ENCODE measurements at places on chromosomes 12 and 14.

DNA sequence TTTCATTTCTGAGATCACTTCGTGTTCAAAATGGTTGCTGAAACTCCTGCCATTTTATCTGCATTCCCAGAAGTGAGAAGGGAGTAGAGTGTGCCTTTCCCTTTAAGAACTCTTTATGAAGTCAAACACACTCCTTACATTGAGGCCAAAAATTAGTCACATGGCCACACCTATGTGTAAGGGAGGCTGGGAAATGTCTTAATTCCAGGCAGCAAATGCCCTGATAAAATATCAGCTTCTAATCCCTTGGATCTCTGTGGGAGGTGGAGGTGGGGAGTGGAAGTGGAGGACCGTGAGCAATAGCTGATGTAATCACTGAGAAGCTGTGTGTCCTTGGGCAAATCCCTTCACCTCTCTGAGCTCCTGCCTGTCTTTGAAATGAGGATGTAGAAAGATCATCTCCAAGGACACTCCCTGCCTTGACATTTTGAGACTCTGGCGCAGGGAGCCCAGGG is 22.7 kb upstream of the ANKRD9 start:
- no peak for DNase-seq

DNA sequence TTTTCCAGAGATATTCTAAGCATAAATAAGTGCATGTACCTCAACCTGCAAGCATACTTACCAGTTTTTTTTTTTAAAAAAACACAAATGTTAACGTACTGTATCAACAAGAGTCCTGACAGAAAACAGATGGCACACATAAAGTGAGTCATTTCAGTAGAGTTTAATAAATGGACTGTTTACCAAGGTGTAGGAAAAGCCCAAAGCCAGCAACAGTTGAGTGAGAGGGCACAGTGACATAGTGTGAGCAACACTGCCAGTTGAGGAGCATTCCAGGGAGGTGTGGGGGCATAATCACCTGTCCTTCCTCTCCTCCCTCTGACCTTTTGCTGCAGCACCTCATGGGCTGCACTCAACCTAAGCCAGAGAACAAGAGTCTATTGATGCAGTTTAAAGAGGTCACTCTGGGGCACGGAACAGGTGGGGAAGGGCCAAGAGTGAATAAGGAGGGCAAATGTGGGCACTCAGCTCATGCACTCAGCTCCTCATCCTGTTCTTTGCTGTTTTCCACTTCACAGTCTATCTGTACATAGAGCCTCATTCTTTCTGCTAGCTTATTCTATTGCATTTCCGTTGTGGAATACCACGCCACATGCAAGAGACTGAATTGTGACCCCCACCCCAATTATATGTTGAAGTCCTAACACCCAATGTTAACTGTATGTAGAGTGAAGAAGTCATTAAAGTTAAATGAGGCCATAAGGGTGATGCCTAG is 29.3 kb downstream of the DHRS2 start:
- no peak for DNase-seq

DNA sequence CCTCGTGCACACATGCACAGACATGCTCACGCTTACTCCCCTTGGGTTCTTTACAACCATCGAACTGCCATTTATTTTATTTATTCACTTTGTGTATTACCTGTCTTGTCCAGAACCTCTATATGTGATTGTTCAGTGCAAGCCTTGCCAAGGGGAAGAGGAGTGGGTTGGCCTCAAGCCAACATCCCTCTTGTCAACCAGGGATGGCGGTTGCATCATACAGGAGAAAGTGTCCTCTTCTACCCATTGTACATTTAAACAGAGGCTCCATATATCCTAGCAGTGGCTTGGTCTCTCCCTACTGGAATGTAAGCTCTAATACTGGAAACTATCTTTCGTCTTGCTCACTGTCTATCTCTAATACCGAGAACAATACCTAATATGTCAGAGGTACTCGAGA is 108.4 kb downstream of the C12orf42 start:
- DNase-seq: no peak

- no peak for DNase-seq
Observed at GRCh38 chr12:130017591-130018449, 114.0 kb upstream of the TMEM132D start.

- DNase-seq: no peak
Observed at GRCh38 chr12:121872546-121873215, 14.0 kb upstream of the HPD start.

GRCh38 chr14:31263485-31264133 is 56.0 kb upstream of the HECTD1 start:
- no peak for DNase-seq

- no peak for DNase-seq
Observed at GRCh38 chr12:119319638-119320037, 14.9 kb upstream of the CCDC60 start.

GRCh38 chr14:99185436-99186068 is 86.4 kb downstream of the BCL11B start:
- no peak for DNase-seq

- DNase-seq: no peak
Observed at GRCh38 chr12:29104516-29104915, 44.6 kb upstream of the FAR2 start.

- no peak for DNase-seq
Observed at GRCh38 chr12:24797901-24798300, 151.0 kb downstream of the BCAT1 start.

- no peak for DNase-seq
Observed at GRCh38 chr12:46950094-46950493, 124.3 kb upstream of the SLC38A4 start.

- DNase-seq: no peak
Observed at GRCh38 chr14:91300957-91301356, 56.5 kb upstream of the GPR68 start.

DNA sequence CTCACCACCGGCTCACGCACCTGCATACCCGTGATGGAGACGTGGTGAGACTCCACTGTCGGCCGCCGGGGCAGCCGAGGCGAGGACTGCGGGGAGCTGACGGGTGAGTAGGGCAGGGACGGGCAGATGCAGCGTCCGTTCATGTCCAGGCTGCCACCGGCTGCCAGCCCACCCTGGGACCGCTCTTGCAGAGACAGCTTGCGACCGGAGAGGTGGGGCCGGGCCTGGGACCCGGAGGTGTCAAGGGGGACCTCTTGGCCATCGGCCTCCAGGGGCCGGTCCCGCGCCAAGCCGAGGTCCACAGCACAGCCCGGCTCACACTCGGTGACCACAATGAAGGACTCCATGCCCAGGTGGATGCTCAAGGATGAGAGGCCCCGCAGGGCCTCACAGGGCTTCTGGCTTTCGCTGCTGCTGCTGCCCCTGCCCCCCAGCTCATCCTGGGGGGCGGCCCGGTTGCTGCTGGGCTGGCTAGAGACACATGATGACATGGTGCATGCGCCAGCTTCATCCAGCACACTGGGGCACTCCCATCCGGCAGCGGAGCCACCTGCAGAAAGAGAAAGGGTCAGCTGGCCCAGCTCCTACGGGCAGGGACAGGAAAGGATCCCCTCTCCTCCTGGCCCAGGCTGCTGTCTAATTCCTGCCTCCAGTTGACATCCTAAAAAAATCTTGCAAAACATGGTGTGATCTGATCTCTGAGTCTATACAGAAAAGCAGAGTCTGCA is 22.3 kb downstream of the CAMKK2 start:
- no peak for DNase-seq

- DNase-seq: no peak
Observed at GRCh38 chr14:79408696-79409095, 802.6 kb downstream of the DIO2 start.

- no peak for DNase-seq
Observed at GRCh38 chr14:93944348-93945069, 17.4 kb downstream of the FAM181A start.

DNA sequence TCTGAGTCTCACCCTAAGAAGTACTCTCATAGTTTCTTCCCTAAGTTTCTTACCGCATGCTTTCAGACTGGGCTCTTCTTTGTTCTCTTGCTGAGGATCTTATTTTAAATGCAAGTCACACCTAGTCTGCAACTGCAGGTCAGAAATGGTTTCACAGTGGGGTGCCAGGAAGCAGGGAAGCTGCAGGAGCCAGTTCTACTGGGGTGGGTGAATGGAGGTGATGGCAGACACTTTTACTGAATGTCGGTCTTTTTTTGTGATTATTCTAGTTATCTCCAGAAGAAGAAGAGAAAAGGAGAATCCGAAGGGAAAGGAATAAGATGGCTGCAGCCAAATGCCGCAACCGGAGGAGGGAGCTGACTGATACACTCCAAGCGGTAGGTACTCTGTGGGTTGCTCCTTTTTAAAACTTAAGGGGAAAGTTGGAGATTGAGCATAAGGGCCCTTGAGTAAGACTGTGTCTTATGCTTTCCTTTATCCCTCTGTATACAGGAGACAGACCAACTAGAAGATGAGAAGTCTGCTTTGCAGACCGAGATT is 1.7 kb downstream of the FOS start:
- DNase-seq: no peak

GRCh38 chr14:92963301-92964123 is 40.6 kb downstream of the CHGA start:
- no peak for DNase-seq

- DNase-seq: peak; percentile 65
Observed at GRCh38 chr14:35365130-35366055, 39.2 kb downstream of the NFKBIA start.

- DNase-seq: no peak
Observed at GRCh38 chr14:59638885-59639284, 62.3 kb upstream of the CCDC175 start.

DNA sequence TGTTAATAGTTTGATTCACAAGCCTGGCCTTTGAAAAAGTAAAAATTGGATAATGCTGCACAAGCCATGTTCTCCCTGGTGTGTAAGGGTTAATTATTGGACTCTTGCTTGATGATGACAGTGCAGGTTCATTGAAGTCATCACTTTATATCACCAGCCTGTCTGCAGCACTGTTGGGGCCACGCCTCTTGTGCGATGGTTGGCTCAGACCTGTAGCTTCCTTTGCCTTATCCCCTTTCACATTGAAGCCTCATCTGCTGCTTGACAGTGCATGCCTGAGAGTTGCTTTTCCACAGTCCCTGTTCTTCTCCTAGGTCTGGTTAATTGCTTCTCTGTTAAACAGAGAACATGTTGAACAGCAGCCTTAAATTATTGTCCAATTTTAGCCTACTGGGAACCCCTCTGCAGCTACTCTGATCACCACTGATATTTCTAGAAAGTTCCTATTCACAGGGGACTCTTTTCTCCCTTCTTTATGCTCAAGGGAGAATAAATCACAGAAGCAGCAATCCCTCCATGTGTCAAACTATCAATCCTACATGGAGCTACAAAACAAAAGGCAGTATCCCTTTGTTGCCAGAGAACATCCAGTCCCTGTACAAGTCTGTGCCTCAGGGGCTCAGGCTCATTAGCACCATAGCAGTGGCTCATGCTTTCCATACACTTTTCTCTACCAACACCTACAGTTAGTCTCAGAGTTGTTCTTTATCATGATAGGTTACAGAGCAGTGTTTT is 322.1 kb downstream of the RGS6 start:
- no peak for DNase-seq

GRCh38 chr14:29078810-29079522 is 312.4 kb downstream of the FOXG1 start:
- no peak for DNase-seq

GRCh38 chr12:132423251-132423819 is 66.6 kb upstream of the FBRSL1 start:
- DNase-seq: no peak

GRCh38 chr12:46710125-46710743 is 115.6 kb downstream of the SLC38A4 start:
- DNase-seq: no peak

DNA sequence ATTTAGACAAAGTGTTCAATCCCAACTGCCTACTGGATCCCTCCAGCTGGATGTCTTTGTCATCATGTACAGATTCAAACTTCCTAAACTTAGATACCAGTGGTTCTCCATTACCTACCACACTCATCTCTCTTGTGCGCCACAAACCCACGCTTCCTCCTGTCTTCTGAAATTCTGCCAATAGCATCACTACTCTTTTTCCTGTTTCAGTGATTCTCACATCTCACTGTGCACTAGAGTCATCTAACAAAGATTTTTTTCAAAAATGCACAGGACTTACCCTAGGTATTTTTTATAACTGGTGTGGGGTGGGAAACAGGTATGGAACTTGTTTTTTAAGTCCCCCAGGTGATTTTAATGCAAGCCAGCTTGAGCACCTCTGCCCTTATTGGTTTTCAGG is 5.9 kb downstream of the PSMB5 start:
- DNase-seq: no peak

DNA sequence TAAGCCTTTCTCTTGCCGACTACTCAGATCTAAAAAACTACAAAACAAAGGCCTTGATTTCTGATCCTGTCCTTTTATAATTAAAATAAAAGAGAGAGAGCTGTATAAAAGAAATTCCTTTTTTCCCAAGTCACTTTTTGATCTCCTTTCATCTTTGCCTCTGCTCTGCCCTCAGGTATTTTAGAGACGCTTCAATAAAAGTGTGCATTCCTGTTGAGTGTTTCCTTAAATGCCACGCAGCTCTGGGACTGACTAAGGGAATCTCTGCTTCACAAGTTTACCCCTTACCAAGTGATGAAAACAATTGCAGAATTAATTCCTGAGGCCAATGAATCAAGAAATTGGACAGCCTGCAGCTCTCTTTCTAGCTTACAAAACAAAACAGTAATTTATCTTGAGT is 1109.8 kb downstream of the TMTC2 start:
- DNase-seq: no peak

GRCh38 chr14:70812124-70812818 is 3.0 kb upstream of the MAP3K9 start:
- no peak for DNase-seq

- no peak for DNase-seq
Observed at GRCh38 chr12:65620046-65620445, 204.2 kb upstream of the HMGA2 start.

DNA sequence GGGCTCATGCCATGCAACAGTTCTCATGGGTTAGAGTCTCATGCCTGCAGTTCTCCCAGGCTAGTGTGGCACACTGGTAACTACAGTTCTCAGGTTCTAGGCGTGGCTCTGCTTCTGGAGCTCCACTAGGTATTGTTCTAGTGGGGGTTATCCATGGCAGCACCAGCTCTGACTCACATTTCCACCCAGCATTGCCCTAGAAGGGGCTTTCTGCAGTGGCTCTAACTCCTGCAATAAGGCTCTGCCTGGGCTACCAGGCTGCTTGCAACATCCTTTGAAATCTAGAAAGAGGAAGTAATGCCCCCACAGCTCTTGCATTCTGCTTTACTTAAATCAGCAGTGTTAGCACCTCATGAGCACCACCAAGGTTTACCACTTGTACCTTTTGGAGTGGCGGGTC is 220.3 kb upstream of the ARID2 start:
- no peak for DNase-seq

GRCh38 chr14:101884934-101885576 is 79.3 kb upstream of the DYNC1H1 start:
- no peak for DNase-seq

Data from stimulated activated CD4-positive, alpha-beta T cell treated with anti-CD3 and anti-CD28 coated beads, TNF-alpha, amount 100 ng/mL, for 24 hours (primary cell).